ENCODE measurements at places on chromosomes 3 and 15.
A peak's percentile ranks its signal among the peaks of the same experiment; 100 is the strongest.

DNA sequence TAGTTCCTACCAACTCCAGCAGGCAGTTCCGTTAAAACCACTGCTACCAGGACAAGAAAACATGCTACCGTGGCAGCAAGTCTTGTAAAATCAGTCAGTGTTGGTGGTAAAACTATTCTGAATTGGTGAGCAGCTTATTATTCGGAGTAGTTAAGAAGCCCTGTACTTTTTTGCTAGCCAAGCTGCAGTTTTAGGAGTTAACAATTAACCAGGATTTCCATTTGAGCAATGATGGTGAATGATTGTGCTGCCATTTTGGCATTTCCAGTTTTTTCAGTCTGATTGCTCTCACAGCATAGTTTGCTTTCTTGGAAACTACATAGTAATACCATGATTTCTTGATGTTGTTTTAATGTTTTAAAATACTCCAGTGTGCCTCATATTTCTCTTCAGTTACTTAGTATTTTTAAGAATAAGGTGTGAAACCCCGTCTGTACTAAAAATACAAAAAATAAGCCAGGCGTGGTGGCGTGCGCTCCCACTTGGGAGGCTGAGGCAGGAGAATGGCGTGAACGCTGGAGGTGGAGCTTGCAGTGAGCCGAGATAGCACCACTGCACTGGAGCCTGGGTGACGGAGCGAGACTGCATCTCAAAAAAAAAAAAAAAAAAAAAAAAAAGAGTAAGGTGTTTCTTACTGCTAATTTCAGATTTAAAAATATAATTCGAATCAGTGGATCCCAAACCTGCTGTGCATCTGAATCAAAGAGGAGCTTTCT, 43.8 kb upstream of the SCAANT1 start:
- no peak for DNase-seq

GRCh38 chr15:98815207-98815606, 166.9 kb downstream of the IGF1R start:
- no peak for DNase-seq

GRCh38 chr15:83449937-83450506, 2.9 kb downstream of the SH3GL3 start:
- DNase-seq: no peak

DNA sequence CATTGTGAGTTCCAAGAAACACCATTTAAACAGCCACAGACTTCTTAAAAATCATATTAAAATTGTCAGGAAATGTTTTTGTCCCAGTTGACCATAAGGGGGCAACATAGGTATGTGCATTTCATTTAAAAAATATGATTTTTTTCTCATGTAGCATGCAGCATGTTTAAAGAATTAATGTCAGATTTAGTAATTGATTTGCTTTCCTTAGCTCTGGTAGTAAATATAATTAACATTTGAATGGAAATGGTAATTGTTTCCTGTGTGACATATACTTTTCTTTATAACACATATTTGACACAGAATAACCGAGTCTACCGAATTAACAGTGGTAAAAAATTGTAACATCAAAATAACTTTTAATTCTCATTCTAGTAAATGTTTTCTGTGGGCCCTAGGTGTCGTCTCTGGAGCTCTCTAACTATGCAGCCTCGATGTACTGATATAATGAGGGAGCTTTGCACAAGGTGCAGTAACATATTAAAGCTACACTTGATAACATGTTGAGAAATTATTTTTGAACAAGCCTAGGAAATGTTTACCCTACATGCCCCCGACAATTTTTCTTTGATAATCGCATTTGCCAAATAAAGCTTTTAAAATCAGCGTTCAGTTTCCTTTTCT, 34.9 kb downstream of the NXPE3 start:
- DNase-seq: no peak

DNA sequence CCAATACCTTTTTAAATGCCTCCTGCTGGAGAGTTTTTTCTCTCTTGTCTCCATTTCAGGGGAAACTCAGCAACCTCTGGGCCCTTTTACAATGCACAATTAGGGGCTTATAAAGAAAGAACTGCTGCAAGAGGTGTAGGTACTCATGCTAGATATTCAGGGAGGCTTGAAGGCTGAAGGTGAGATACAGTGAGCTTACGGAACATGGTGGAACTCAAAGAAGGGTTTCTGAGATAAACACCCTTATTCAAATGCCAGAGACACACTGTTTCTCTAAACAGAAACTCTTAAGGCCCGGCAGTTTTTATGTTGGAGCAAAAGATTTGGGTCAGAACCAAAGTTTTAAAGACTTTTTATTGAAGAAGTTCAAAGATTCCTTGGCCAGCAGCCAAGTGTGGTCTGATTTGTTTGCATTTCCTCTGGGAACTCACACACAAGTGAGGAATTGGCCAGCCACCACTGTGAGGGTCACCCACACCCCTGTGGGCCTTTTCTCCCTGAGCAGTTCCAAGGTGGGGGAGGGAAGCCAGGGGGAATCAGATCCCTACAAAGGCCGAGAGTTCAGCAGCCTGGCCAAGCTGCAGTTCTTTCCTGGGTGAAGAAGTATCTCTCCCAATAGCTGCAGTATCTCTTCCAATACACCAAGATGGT, 47.8 kb downstream of the TNFAIP8L3 start:
- no peak for DNase-seq

DNA sequence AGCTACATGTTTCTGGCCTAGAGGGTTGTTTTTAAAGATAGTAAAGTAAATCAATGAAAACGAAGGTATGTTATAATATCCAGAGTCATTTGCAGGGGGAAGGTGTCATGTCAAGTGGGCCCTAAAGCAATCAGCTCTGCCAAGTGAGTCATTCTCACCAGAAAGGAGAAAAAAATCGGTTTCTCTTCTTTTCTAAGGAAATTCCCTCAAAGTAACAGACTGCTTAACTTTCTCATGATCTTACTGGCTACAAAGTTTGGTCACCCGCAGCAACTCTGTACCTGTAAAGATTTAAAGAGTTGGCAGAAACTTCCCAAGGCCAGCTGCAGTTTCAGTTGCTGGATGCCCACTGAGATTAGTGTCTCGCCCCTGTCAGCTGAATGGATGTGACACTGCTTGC, 5.5 kb upstream of the FSIP1 start:
- DNase-seq: no peak

DNA sequence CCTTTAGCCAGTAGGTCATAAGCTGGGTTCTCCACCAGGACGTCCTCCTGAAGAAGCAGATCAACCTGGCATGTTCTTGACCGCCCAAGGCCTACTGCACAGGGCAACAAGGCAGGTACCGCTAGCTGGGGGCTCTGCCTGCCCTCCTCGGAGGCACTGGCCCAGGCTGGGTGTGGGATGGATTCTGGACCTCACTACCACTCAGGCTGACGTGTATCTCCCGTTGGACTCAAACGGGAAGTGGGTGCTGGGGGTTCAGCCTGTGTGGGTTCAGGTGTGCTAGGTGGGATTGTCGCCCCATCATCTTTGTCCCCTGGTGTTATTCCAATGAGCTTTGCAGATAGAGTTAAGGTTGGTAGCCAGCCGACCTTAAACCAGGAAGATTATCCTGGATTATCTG, 95.0 kb upstream of the SNRPA1 start:
- DNase-seq: no peak

DNA sequence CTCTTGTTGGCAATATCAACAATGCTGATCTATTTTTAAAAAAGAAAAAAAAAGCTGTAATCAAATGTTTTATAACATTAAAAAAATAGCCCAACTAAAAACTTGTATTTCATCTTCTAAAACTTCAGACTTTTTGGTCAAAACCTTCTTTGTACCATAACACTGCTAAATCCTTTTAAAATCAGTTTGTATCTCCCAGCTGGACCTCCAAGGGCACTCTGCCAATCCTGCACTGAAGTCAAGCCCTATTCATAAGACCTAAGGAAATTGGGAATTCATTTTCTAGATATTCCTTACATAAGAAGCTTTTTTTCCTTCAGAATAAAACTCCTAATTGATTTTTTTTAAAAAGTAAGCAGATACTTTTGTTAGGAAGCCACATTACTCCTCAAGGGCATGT, 38.2 kb upstream of the HCLS1 start:
- no peak for DNase-seq

DNA sequence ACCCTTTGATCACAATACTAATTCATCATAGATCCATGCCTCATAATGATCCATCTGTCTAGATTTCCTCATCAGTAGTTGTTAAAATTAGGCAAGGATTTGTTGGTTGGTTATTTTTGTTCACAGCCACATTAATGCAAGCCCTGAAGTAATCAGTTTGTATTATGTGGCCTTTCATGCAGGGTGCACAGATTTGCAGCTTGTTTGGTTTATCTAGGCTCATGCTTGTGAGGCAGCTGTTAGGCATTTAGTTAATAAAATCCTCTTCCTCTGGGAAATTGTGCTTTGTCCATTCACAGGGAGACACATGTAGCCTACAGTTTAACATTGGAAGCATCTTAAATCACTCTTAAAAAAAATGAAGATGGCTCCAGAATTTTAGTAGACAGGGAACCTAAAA, 162.8 kb upstream of the ZNF385D start:
- no peak for DNase-seq

DNA sequence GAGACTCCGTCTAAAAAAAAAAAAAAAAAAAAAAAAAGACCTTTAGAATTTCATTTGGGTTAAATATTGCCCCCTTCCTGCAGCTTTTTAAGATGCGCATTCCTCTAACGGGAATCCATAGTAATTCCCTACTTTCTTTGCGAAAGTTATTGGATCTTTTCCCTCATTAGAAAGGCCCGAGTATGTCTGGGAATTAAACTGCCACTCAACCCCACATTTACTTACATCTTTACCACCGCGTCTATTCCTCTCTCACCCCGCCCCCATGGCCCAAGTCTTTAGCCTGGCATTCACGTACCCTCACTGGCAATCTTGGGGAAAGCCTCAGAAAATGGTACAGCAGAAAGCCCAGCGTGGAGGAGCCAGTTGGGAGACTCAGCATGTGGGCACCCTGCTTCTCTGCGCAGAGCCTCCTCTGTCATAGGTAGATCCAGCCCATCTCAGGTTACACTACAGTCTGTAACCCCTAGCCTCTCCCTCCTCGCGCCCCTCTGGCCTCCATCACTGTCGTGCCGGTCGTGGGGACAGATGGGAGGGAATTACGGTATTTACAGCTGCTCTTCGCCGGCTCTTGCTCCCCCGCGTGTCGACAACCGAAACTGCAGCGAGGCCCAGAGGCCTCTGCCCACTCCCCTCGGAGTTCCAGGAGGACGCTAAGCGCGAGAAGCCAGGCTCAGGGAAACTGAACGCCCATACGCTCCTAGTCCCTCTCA, 6.4 kb upstream of the ANKDD1A start:
- no peak for DNase-seq

DNA sequence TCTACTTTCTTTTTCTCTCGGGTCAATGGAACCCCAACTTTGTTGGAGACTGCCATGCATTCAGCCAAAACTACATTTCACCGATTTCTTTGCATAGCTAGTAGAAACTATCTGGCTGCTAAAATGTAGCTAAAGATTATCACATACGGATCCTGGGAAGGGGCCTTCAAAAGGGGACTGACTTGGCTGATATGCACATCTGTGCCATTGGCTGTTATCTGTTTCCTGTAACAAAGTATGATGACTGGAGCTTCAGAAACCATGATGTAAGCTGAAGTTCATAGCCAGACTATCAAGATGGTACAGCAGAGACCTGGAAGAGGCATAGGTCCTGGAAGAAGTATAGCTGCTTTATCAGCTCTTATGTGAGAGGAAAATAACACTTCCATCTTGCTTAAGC, 179.1 kb downstream of the NSUN3 start:
- no peak for DNase-seq

GRCh38 chr3:62374341-62375218, 1.2 kb upstream of the FEZF2 start:
- no peak for DNase-seq

DNA sequence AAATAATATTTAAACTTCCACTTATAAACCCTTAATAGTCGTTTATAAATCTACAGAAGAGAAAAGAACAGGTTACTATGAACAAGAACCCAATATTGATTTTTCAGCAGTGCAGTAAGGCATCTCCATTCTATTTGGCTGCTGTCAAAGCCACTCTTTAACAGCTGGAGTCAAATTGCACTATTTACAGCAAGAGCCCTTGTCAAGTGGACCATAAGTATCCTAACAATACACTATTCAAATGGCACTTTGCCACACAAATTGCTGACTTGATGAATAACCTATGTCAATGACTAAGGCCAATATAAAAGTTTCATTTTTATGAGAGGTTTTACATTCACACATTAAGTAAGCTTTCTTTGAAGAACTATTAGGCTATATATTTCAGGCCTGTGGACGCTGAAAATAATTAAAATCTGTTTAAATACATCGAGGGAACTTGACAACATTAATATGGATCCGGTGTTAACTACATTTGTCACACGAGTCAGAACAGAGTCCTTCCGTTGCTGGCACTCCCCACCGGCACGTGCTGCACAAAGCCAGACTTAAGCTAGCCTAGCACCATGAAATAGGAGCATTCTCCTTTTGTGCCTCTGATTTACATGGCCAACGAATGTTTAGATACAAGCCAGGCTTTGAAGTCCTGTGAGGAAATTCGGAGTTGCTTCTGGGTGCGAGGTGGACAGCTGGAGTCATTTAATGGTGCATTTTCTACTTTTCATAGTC, 100.5 kb downstream of the WDR72 start:
- peak; percentile 84 for DNase-seq

DNA sequence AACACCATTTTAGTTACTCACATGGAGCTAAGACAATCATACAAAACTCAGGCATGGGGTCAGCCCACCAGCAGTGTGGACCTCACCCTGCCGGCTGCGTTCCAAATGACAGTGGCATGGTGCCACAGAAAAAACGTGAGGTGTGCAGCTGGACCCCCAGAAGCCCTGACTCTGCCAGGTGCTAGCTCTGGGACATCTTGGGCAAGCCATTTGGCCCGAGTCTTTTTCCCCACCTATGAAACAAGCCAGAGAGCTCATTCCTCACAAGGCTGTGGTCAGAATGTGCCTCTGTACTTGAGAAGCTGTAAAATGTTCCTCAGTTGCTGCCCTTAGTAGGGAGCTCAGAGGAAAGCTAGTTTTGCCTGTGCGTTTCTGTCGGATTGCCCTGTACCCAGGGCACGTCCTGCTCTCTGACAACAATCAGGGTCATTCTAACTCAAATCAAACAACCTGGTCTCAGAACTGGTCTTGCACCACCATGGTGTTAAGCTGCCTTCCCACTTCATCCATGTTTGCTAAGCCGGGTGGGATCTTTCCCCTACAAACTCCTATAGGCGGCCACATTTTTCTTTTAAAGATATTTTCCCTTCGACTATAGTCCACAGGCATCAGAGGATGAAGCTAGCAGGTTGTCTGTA, 44.9 kb downstream of the LIPC start:
- no peak for DNase-seq

- DNase-seq: no peak
Observed at GRCh38 chr15:101023501-101024072, 104.4 kb downstream of the LRRK1 start.

GRCh38 chr15:85022860-85023403, 41.3 kb downstream of the PDE8A start:
- DNase-seq: no peak
